Neuronal stem cell (in vitro differentiated cells): ENCODE measurements at places on chromosomes 12 and 14.

DNA sequence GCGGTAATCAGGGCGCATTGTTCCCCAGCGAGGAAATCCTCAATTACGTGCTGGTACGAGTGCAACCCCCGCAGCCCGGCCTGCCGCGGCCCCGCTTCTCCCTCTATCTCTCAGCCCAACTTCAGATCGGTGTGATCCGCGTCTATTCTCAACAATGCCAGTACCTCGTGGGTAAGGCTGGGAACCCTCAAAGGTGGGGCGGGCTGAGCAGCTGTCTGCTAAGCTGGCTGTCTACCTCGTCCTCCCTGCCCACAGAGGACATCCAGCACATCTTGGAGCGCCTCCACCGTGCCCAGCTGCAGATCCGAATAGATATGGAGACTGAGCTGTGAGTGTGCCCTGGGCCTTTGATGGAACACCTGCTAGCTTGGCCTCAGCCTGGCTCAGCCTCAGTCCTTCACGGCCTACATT is 996 bp downstream of the REC8 start:
- DNase-seq = no peak

DNA sequence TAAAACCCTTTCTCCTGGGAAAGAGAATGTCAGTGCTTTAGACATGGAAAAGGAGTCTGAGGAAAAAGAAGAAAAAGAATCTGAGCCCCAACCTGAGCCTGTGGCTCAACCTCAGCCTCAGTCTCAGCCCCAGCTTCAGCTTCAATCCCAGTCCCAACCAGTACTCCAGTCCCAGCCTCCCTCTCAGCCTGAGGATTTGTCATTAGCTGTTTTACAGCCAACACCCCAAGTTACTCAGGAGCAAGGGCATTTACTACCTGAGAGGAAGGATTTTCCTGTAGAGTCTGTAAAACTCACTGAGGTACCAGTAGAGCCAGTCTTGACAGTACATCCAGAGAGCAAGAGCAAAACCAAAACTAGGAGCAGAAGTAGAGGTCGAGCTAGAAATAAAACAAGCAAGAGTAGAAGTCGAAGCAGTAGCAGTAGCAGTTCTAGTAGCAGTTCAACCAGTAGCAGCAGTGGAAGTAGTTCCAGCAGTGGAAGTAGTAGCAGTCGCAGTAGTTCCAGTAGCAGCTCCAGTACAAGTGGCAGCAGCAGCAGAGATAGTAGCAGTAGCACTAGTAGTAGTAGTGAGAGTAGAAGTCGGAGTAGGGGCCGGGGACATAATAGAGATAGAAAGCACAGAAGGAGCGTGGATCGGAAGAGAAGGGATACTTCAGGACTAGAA is 6.1 kb downstream of the PNN start:
- DNase-seq = no peak

DNA sequence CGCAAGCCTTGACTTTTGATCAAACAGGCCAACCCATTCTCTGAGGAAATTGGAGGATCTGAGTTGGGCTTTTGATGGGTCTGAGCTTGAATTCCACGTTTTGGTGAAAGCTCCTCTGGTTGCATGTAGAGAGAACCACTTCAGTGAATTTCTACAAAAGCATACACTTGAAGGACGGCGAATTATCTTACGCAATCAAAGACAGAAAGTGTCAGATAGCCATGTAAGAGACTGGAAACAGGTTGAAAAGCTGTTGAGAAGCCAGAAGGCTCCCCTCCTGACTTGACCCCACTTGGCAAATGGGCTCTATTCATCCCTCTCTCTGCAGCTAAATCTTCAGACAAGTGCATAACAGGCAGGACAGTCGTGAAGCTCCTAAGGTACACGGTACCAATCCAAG is 809.1 kb downstream of the BCL11B start:
- DNase-seq = no peak

- no peak for DNase-seq
These were observed 8.6 kb upstream of the ETFBKMT start for GRCh38 chr12:31650918-31651317.

DNA sequence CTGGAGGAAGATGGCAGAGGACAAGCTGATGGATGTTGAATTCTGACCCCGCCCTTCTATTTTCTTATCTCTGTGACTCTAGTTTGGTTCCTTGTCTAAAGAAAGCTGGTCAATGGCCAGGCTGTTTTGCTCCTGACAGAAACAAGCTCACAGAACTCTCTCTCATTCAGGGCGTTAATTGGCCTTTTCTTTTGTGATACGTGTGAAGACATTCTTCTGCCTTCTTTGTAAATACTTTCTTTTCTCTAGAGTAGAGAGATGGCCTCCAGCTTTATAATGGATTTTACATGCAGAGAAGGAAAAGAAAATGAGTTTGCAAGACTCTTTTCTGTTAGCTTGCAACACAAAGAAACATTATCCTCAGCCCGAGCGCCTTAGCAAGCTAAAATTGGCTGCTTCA is 492.2 kb upstream of the CCDC196 start:
- DNase-seq = peak; percentile 61

GRCh38 chr12:40989785-40990184 is 198.3 kb upstream of the PDZRN4 start:
- no peak for DNase-seq

DNA sequence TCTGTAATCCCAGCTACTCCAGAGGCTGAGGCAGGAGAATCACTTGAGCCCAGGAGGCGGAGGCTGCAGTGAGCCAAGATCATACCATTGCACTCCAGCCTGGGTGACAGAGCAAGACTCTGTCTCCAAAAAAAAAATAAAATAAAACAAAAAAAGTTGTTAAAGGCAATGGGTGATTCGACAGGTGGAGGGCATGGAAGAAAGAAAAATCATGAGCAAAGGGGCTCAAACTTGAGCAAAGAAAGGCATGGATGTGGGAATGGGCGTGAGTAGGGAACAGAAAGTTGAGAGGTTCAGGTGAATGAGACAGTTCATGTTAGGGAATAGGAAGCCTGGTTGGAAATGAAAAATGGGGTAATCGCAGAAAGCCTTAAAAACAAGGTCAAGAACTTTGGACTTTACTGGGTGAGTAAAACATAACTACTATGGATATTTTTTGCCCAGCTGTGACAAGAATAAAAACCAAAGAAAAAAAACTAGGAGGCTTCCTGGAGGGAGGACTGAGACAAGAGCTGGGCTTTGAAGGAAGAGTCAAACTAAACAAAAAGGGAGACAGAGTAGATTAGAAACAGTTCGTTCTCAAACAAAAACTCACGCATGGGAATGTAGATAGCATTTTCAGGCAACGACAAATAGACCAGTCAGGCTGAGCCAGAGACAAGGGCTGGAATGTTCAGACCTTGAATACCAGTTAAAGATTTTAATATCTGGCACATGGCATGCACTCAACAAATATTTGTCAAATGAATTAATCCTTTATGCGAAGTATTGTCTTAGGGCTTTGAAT is 18.8 kb downstream of the PYM1 start:
- no peak for DNase-seq

DNA sequence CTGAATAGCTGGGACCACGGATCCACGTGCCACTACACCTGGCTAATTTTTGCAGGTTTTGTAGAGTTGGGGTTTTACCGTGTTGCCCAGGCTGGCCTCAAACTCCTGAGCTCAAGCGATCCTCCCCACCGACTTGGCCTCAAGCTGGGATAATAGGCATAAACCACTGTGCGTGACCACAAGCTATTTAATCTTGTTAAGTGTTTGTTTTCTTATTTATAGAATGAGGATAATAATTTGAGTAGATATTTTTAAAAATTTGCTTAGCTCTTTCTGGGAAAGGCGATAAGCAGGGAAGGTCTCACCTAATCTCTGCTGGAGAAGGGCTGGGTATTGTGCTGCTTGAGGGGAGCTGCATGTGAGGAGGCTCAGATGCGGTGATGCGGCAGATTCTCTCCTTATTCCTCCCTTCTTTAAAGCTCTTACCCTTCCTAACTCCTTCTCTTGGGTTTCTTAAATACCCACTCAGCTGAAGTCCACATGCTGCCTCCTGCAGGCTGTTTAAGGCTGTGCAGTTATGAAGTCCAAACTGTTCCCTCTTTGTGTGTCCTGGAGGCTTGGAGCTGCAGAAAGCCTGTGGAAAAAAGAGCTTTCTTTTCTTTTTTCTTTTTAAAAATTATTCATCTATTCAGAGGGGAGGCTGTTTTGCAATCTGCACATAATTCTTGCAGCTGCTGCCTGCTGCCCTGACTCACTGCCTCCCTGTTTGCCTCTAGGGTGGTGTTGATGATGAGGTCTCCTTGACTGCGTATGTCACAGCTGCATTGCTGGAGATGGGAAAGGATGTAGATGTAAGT is 37.9 kb downstream of the A2ML1 start:
- peak; percentile 26 for DNase-seq

GRCh38 chr14:80419345-80419744 is 208.0 kb upstream of the DIO2 start:
- DNase-seq = no peak

GRCh38 chr14:74596741-74597450 is 15.1 kb downstream of the LTBP2 start:
- no peak for DNase-seq

DNA sequence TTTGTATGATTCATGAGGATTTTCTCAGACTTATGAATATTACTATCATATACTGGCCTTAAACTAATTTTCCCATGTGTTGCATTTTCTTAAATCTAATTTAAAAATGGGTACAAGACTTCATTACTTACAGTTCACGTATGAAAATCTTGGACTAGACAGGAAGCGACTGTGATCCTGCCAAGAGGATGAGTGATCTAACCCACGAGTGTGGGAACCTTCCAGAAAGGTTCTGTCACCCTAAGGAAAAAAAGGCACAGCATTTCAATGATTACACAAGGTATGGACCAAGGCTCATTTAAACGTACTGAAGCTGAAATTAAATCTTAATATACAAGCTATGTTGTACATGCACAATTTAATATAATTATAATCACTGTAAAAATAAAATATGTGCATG is 293.5 kb upstream of the DIO2 start:
- DNase-seq = no peak

DNA sequence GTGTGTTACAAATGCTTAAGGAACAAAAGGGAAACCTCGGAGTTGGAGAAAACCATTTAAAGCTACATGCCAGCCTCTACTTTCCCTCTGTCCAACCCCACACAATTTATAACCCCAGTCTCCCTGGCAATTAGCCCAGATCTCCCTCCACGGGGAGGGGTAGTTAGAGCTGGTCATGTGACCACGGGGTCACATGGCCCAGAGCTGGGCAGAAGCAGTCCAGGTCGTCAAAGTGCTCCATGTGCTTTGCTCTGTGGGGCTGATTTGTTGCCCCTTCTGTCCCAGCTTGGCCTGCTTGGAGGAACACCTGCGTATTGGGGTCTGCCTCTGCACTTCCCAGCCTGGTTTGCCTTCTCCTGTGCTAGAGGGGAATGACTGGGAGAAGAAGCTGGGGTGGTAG is 219.1 kb downstream of the RBM19 start:
- no peak for DNase-seq

- DNase-seq = no peak
These were observed 248.0 kb downstream of the NPAS3 start for GRCh38 chr14:33186656-33187055.

- DNase-seq = no peak
These were observed 69.9 kb downstream of the ARL6IP4 start for GRCh38 chr12:123050331-123050831.

GRCh38 chr14:64501411-64502171 is 2.0 kb downstream of the ZBTB25 start:
- DNase-seq = no peak

GRCh38 chr12:61717986-61718385 is 542.2 kb upstream of the USP15 start:
- no peak for DNase-seq

GRCh38 chr14:20757965-20758364 is 10.2 kb upstream of the EDDM3B start:
- DNase-seq = no peak

DNA sequence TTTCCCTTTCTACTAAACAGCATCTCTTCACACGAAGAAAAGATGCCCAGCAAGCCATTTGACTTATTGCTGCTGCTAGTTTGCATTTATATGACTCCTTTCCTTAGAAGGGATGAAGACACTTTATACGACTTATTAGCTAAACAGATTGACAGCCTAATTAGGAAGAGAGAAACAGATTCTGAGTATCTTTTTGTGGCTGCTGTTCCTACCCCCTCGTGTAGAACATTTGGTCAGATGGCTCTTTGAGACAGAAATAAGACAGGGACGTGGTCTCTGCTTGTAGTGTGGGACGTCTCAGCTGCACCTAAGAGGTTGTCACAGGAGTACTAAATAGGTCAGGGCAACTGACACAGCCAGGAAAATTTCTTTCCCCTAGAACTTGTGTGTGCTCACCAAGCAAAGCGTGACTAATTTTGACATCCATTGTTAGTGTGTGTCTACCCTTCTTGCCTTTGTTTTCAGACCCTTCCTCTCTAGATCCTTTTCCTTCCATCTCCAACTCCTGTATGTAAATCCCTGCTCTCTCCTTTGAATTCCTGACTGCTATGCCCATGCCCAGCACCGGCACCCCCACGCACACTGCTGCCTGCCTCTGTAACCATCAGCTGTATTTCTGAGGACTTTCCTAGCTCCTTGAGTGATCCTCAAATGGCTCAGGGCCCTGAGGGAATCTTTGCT is 83.2 kb downstream of the DAD1 start:
- DNase-seq = no peak

DNA sequence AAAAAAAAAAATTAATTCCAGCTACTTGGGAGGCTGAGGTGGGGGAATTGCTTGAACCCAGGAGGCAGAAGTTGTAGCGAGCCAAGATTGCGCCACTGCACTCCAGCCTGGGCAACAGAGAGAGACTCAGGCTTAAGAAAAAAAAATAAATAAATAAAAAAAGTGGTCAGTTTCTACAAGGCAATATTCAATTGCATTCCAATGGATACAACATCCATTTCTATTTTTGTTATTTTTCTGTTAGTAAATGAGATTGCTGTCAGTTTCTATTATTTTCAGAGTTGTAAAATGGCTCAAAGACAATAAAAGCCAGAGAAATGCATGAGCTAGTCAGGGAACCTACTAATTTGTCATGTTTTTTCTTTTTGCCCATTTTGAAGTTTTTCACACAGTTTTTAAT is 119.2 kb downstream of the PDE3A start:
- no peak for DNase-seq

DNA sequence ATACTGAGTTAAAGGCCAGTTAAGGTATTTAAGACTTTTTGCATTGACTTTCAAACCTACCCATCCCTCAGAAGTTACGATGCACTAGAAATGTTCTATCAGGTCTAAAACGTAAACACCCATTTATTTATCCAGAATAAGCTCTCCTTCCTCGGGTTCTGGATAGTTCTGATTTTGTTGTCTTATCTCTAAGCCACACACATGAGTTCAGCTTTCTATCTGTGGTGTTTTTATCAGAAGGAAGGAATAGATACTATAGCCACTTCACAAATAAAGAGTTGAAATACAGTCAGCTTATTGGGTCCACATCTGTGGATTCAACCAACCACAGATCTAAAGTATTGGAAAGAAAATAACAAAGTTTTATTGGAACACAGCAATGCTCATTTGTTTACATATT is 5.4 kb downstream of the SFSWAP start:
- no peak for DNase-seq

- DNase-seq = no peak
These were observed 16.9 kb upstream of the FAM222A start for GRCh38 chr12:109696485-109697269.
